Activated CD4-positive, alpha-beta T cell treated with anti-CD3 and anti-CD28 coated beads, Interleukin-2, Interleukin-6, amounts not matched to agents 100 ng/mL and 50 ng/mL, durations not matched to agents 16 hours and 8 hours (primary cell): ENCODE measurements at places on chromosomes 12 and 14.

- DNase-seq, result no peak
These were observed 327.3 kb upstream of the TMTC1 start for GRCh38 chr12:30110958-30111586.

DNA sequence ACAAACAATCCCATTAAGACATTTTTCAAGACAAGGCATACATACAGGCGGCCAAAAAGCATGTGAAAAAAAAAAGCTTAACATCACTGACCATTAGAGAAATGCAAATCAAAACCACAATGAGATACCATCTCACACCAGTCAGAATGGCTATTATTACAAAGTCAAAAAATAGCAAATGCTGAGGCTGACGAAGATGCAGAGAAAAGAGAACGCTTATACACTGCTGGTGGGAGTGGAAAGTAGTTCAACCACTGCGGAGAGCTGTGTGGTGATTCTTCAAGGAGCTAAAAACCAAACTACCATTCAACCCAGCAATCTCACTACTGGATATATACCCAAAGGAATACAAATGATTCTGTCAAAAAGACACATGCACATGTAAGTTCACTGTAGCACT is 216.7 kb downstream of the FOXG1 start:
- DNase-seq, result no peak

- no peak for DNase-seq
These were observed 723 bp downstream of the NFATC4 start for GRCh38 chr14:24368562-24369252.

GRCh38 chr12:53207042-53207441 is at the start of gene ITGB7:
Gene ITGB7 (minus strand): TSS chr12:53207251. CDS start chr12:53200443, 6,808 bp downstream.
- DNase-seq, result peak; percentile 85

- DNase-seq, result no peak
These were observed 6.6 kb downstream of the MYH7 start for GRCh38 chr14:23428686-23429495.

- no peak for DNase-seq
These were observed 68.6 kb downstream of the RFLNA start for GRCh38 chr12:124363353-124363965.

DNA sequence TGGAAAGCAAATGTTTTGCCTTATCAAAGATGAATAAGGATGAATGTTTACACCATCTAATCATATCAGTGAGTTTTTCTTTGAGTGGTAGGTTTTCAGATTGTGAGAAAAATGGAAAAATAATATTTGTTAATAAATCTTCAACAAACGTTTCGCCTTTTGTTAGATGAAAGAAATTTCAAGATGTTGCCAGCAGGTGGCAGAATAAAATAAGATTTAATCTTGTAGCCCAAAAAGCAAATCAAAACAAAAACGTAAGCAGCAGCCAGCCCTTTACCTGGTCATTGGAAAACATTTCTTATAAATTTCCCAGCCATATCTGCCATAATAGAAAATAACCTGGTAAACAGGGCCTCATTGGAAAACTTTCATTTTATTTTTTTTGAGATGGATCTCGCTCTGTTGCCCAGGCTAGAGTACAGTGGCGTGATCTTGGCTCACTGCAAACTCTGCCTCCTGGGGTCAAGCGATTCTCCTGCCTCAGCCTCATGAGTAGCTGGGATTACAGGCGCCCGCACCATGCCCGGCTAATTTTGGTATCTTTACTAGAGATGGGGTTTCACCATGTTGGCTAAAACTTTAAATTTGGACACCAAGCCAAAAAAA is 15.4 kb upstream of the TMEM120B start:
- DNase-seq, result peak; percentile 64
